ENCODE measurements at places on chromosomes 16 and 17.

GRCh38 chr17:8746501-8747236, 2.0 kb upstream of the CCDC42 start:
- DNase-seq = no peak
- H3K4me3 ChIP-seq = peak overlapping the region; percentile 56
- H3K27ac ChIP-seq = no peak overlapping the region
- H3K4me1 ChIP-seq = peaks cover 4% of the 10 kb centered on the region

- no peaks in the 10 kb centered on the region for H3K27me3 ChIP-seq
- H3K4me3 ChIP-seq = no peak overlapping the region
- H3K36me3 ChIP-seq = no peaks in the 10 kb centered on the region
- no peak overlapping the region for H3K27ac ChIP-seq
- no peak for DNase-seq
Measured at GRCh38 chr17:1985686-1986085, 39.4 kb downstream of the RTN4RL1 start.

GRCh38 chr17:56157845-56158244, 4.6 kb downstream of the ANKFN1 start:
- H3K4me1 ChIP-seq = no peaks in the 10 kb centered on the region
- H3K4me3 ChIP-seq = no peak overlapping the region
- no peaks in the 10 kb centered on the region for H3K27me3 ChIP-seq
- H3K27ac ChIP-seq = no peak overlapping the region

- H3K27ac ChIP-seq = no peak overlapping the region
- H3K4me3 ChIP-seq = no peak overlapping the region
- H3K36me3 ChIP-seq = no peaks in the 10 kb centered on the region
- no peak for DNase-seq
Measured at GRCh38 chr17:32222621-32223020, 43.0 kb upstream of the RHBDL3 start.

DNA sequence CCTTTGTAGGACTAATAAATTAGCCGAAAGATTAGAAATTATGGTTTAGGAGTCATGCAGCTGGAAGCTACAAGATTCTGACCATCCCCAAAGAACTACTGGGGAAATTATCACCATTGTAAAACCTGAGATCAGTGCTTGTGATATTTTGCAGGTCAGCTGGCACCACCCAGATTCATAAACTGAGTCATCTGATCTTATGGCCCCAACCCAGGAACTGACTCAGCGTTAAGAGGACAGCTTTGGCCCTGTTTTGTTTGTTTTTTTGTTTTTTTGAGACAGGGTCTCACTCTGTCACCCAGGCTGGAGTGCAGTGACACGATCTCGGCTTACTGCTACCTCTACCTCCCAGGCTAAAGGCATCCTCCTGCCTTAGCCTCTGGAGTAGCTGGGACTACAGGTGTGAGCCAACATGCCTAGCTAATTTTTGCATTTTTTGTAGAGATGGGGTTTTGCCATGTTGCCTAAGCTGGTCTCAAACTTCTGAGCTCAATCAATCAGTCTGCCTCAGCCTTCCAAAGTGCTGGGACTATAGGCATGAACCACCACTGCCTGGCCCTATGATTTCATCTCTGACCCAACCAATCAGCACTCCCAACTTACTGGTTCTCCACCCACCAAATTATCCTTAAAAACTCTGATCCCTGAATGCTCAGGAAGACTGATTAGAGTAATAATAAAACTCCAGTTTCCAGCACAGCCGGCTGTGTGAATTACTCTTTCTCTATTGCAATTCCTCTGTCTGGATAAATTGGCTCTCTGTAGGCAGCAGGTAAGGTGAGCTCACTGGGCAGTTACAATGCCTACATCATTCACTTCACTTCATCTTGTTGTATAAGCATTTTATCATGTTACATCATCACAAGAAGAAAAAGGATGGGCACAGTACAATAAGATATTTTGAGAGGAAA, 79.4 kb upstream of the KSR1 start:
- peak; percentile 58 for DNase-seq
- no peak overlapping the region for H3K27ac ChIP-seq
- no peak overlapping the region for H3K4me3 ChIP-seq
- H3K36me3 ChIP-seq = no peaks in the 10 kb centered on the region
- peaks cover 5% of the 10 kb centered on the region for H3K4me1 ChIP-seq

Measured in fibroblast of lung (primary cell).